RWPE2 (cell line): ENCODE measurements at places on chromosomes 16 and 17.
A peak's percentile ranks its signal among the peaks of the same experiment; 100 is the strongest.

DNA sequence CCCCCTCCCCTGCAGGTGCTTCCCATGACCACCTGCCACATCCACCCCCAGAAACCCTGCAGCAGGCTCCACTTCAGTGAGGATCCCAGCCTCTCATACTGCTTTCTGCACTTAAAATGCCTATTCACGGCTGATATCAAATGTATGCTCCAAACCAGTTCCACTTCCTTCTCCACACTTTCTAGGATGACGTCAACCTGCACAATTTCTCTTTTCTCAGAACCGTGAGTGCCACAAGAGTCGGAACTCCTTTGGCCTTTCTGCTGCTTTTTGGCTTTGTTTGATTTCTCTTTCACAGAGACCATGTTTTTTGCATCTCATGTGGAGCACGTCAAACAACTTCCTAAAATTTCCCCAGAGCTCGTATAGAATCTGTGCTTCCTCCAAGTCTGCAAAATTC is 378.8 kb upstream of the TNRC6C start:
- DNase-seq, result no peak

- no peak for DNase-seq
These were observed 617 bp upstream of the VTN start for GRCh38 chr17:28370744-28371103.

GRCh38 chr17:1786708-1787107 is 24.8 kb downstream of the SERPINF1 start:
- DNase-seq, result no peak

- DNase-seq, result no peak
These were observed 32.4 kb downstream of the KCNJ16 start for GRCh38 chr17:70107441-70107840.

- DNase-seq, result no peak
These were observed 1.4 kb upstream of the CBX2 start for GRCh38 chr17:79776376-79777119.

DNA sequence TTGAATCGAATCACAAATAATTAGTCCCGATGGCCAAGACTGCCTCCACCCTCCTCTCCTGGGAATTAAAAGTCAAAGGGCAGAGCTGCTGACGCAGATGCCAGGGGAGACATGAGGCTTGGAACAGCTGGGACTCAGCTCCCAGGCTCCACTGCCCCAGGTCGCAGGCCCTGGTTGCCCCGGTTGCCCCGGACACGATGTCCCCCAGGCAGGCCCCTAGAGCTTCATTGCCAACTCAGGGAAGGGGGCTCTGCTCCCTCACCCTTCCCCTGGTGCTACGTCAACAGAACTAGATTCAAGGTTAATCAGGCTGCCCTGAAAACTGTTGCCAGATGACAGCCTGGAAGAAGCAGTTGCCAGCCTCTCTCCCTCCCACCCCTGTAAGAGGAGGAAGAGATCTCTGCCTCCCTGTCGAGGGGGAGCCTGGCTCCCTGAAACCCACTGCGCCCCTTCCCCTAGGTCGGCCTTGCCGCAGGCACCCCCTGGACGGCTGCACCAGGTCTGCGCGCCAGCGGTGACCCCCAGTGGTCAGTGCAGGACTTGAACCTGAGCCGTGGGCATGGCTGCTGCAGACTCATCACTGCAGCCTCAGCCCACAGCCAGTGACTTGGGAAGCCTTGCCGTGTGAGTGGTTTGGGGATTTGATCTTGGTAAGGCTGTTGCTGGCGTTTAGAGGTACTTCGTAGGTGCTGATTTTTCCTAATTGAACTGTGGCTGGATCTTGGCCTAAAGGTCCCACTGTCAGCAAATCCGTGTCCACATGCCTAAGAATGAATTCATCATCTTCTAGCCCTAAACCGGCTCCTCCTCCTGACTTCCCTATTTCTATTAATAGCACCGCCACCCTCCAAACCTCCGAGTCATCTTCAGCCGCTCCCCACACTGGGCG is 84.1 kb upstream of the TOB1 start:
- peak; percentile 94 for DNase-seq

DNA sequence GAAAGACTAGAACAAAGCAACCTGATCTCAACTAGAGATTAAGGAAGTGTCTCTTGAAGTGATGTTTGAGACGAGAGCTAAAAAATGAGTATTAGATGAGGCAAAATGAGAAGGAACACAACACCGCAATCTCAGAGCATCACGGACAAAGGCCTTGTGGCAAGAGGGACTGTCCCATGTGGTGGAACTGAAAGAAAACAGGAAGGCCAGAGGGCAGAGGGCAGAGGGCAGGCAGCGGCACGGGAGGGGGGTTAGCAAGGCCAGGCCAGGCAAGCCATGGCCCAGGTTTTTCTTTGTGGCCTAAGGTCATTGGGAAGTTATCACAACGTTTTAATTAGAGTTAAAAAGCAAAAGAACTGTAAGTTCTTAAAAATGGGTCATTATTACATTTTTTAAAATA is 22.5 kb downstream of the RPA1 start:
- DNase-seq, result no peak

- DNase-seq, result no peak
These were observed 474.3 kb upstream of the TOM1L1 start for GRCh38 chr17:54426296-54426886.

- DNase-seq, result no peak
These were observed 83.4 kb downstream of the MAF start for GRCh38 chr16:79517156-79517555.

DNA sequence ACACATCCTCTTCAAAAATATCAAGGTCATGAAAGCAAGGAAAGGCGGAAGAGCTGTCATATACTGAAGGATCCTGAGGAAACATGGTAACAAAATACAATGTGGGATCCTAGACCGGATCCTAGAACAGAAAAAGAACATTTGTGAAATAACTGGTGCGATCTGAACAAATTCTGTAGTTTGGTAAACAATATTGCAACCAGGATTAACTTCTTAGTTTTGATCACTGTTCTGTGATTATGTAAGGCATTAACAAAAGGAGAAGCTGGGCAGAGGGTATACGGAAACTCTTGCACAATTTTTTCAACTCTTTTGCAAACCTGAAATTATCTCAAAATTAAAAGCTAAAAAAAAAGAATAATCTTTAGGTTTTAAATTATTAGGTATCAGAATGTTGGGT is 109.7 kb downstream of the TRIM37 start:
- no peak for DNase-seq

- DNase-seq, result no peak
These were observed 45.9 kb upstream of the CLEC19A start for GRCh38 chr16:19239511-19240155.

DNA sequence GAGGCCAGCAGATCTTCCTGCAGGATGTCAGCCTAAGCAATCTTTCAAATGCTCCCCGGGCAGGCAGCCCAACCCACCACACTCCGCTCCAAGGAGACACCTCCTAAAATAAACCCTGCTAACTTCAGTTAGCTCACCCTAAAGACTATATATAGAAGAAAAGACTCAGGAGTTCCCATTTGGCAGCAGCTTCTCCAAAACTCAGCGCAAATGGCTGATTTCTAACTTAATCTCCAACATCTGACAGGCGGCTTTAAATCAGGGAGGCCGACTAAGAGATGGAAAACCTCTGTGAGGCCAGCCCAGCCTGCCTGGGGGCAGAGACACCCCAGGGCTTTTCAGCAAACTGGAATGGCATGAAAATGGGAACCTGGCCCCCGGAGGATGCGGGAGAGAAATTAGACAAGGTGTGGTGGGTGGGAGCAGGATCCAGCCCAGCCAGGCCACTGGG is 91.6 kb downstream of the XYLT1 start:
- DNase-seq, result no peak

DNA sequence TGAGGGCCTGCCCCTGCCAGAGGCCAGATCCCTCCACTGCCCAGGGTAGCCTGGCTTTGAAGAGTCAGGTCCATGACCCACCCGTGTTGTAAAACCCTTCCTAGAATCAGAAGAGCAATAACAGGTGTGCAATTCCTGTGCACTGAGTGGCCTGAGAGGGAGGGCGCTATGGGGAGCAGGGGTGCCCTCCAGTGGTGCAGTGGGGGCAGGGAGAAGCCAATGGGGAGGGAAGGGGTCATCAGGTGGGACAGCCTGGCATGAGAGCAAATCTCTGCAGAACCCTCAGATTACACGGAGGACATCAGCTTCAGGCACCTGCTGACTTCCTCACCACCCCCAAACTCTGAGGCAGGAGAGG is 72.9 kb upstream of the ZNF469 start:
- DNase-seq, result no peak

DNA sequence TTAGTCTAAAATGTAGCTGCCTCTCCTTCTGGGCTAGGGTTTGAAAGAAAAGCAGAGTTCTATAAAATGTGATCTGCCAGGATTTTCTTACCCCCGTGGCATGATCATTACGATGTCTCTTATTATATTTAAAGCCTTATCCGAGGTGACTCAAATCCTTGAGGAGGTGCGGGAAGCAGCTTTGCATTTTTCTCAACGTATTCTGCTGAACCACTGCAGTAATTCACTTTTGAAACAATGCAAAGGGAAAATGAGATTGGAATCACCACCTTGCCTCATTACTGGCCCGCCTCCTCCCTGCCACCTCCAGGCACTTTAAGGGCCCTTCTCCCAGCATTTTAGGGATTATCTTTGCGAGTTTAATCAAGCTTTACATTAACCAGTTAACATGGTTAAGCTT is 9.7 kb upstream of the NOG start:
- DNase-seq, result no peak

DNA sequence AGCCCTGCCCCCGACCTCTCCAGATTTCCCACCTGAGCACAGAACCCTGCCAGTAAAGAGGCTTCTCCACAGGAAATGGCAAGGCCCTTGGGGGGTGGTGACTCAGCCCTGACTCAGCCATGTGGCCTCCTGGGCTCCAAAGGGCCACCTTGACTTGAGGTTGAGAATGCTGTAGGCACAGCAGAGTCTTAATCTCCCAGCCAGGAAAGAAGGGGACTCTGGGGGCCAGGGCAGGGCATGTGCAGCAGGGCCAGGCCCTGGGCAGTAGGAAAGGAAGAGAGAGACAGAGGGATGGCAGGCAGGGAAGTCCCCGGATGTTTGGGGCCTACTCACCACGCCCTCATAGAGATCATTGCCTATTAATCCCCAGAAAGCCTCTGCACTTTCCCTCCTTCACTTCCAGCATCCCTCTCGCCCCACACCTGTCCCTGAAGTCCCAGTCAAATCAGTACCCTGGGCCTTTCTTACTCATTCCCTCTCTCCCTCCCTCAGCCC is 4.8 kb upstream of the ITGA3 start:
- DNase-seq, result peak; percentile 94

DNA sequence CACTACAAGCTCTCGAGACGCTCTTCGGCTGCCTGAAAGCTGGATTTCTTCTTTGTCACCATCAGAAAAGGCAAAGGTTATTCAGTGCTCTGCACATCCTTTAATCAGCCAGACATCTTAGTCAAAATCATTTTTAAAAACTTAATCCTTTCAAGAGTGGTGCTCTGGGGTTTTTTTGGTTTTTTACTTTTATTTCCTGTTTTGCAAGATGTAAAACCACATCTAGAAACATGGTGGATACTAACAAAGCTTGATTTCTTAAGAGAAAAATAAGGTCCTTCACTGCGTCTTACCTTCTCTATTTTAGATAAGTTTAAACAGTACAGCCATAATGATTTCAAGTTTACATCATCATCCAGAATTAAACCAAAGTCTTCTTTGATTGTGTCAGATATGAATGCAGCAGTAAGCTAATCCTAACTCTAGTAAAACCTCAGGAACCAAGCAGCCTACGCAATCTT is 6.3 kb downstream of the ANKRD11 start:
- no peak for DNase-seq

GRCh38 chr17:63126607-63127006 is 160.6 kb downstream of the TANC2 start:
- DNase-seq, result no peak

DNA sequence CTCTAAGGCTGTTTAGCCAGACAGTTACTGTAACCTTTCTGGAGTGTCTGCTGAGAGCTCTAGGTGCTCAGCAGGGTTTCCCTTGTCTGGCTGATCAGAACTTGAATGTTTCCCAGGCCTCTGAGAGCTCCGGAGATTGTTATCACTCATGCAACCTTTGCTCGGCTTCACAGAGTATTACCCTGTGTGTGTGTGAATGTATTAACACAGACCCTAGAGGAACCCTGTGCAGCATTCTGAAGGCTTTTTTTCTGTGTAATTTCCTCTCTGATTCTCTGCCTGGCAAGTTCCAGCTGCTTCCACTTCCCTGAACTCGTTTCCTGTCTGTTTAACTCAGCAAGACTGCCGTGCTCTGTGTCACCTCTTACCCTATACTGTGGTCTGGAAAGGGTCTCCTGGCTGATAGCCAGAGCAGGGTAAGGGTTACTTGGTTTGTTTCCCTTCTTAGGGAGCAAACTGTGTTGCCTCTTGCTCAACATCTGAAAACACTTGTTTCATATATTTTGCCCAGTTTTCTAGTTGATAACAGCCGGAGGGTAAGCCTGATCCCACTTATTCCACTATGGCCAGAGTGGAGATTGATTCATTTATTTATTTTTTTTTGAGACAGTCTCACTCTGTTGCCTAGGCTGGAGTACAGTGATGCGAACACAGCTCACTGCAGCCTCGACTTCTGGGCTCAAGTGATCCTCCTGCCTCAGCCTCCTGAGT is 21.7 kb downstream of the PRMT7 start:
- DNase-seq, result no peak

GRCh38 chr17:3965118-3965800 is 1.0 kb upstream of the ATP2A3 start:
- DNase-seq, result no peak

DNA sequence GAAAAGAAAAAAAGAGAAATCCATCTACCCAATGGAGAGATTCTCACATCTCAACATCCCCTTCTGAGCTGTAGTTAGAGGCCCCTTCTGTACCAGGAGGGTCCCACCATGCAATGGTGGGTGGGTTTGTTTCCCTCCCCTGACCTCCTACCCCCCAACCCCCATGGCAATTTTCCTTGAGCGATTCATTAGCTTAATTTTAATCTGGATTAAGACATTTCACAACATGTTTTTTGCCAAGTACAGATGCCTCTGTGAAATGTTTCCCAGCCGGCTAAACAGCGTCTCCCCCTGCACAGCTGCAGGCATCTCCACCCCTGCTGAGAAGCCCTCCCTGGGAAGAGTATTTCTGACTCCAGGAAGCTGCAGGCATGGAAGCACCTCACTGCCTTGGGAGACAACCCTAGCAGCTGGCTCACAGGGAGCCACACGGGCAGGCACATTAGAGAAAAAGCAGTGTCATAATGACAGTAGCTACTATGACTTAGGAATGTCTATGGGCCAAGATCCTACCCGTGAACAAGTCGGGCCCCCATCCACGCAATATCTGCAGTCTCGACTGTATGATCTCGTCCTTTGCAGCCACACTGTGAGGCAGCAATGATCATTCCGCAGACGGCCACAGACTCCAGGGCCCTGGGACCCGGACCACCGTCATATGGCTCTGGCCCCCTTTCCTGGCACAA is 117.3 kb downstream of the ADCY9 start:
- DNase-seq, result no peak

GRCh38 chr17:9828296-9829295 is 2.9 kb downstream of the GLP2R start:
- DNase-seq, result no peak

- DNase-seq, result no peak
These were observed 20.8 kb downstream of the ATP6V0D1 start for GRCh38 chr16:67460168-67460567.

- peak; percentile 56 for DNase-seq
These were observed 6.8 kb upstream of the NOTUM start for GRCh38 chr17:81967533-81968395.

- DNase-seq, result no peak
These were observed 43.5 kb downstream of the REXO5 start for GRCh38 chr16:20849589-20850390.
